ENCODE measurements at places on chromosomes 7 and 10.
A peak's percentile ranks its signal among the peaks of the same experiment; 100 is the strongest.

GRCh38 chr10:11261687-11262493, 244.2 kb downstream of the CELF2 start:
- no peak for DNase-seq
- H3K4me1 ChIP-seq: peaks cover 24% of the 10 kb centered on the region
- H3K4me3 ChIP-seq: no peak overlapping the region
- H3K27me3 ChIP-seq: no peaks in the 10 kb centered on the region

DNA sequence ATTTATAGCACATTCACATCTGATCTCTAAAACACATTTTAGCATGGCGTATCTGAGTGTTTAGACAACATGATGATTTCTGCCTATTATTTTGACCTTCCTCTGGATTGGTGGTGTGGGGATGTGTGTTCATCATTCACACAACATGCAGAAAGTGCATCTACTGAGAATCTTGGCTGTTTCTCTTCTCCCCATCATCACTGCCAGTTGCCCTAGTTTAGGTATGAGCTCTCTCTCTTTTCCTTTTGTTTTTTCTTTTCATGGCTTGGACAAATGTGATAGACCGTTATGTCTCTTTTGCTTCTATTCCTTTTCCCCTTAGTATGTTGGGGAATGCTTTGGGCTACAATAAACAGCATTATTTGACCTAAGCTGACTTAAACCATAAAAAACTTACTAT, 239.2 kb upstream of the FZD8 start:
- DNase-seq: no peak
- peaks cover 3% of the 10 kb centered on the region for H3K27me3 ChIP-seq
- no peaks in the 10 kb centered on the region for H3K36me3 ChIP-seq
- no peak overlapping the region for H3K27ac ChIP-seq
- no peak overlapping the region for H3K4me3 ChIP-seq
- peaks cover 29% of the 10 kb centered on the region for H3K4me1 ChIP-seq

- peak; percentile 50 for DNase-seq
- peak overlapping the region; percentile 96 for H3K27ac ChIP-seq
- peaks cover 2% of the 10 kb centered on the region for H3K27me3 ChIP-seq
- H3K36me3 ChIP-seq: no peaks in the 10 kb centered on the region
- H3K4me3 ChIP-seq: peak overlapping the region; percentile 38
Measured at GRCh38 chr10:124019886-124020797, 73.3 kb downstream of the CHST15 start.

DNA sequence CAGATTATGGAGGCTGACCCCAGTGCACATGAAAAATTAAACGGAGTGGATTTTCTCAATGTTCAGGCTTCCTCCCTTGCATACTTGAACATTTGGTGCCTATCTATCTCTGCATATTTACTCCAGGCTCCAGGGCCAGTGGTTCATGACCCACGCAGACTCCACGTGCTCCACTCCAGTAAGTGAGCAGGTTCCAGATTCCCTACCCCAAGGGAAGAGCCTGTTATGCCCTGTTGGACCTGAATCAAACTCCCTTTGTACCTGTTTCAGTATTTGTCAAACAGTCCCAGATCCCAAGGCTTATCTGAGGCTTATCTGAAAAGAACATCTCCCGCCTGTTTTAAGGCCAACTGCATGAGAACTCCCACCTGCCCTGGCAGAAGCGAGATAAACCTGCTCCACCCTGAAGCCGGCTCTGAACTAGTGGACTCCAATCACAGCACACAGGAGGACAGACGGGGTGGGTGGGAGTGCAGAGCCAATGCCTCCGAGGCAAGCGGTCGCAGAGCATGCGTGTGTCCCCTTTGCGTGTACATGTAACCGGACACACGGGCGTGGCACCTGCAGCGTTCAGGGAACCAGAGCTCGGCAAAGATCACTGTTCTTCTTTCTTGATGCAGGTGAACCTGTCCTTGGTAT, 2.3 kb upstream of the FUOM start:
- H3K27ac ChIP-seq: no peak overlapping the region
- H3K4me3 ChIP-seq: no peak overlapping the region
- DNase-seq: no peak
- peaks cover 12% of the 10 kb centered on the region for H3K27me3 ChIP-seq

DNA sequence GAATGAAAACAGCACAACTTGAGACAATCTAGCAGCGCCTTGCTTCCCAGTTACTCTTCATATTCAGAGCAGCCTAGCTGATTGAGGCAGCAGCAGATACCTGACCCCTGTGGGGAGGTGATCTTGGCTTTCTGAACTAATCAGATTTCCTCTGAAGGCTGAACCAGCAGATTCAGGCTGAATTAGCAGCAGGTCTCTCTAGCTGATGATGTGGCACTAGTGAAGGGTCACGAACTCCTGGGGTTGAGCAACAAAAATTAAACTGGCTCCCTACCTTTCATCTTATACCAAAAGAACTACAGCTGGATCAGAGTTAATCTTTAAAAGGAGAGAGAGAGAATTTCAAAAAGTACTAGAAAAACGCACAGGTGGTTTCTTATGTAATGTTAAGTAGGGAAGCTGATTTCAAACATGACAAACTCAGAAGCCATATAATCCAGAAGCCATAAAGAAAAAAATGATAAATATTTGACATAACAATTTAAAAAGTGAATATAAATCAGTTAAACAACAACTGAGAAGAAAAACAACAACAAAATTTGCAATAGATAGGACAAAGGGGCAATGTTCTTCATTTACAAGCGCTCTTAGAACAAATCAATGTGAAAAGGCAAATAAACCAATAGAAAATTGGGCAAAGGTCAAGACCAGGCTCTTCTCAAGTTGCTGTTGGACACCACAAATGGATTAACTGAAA, 13.5 kb downstream of the SLC25A13 start:
- H3K4me3 ChIP-seq: 0 out of 2 replicates have a peak overlapping the region, but pooled peaks have one; percentile 12
- H3K27me3 ChIP-seq: no peaks in the 10 kb centered on the region
- peaks cover 58% of the 10 kb centered on the region for H3K4me1 ChIP-seq
- H3K36me3 ChIP-seq: no peaks in the 10 kb centered on the region
- DNase-seq: peak; percentile 38

- peak overlapping the region; percentile 54 for H3K27ac ChIP-seq
- DNase-seq: no peak
- H3K36me3 ChIP-seq: peaks cover 8% of the 10 kb centered on the region
- H3K27me3 ChIP-seq: no peaks in the 10 kb centered on the region
- H3K4me1 ChIP-seq: peaks cover 68% of the 10 kb centered on the region
Measured at GRCh38 chr7:2799253-2799652, 44.9 kb downstream of the GNA12 start.

DNA sequence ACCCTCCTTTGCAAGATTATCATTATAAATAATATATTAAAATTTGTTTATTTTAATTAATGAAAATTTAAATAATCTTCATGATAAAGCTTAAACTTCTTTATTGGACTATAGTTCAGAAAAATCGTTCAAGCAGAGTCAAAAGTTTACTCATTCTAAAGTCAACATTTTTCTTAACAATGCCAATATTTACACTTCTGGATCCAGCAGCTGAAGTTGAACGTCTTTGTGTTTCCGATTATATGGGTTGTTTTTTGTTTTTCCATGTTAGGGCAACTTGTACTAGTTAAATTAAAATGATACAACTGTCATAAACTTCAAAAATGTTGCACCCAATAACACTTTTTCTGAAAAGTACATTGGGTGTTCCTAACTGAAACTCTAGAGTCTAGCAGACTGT, 43.8 kb downstream of the GRB10 start:
- DNase-seq: no peak
- peaks cover 33% of the 10 kb centered on the region for H3K4me1 ChIP-seq
- H3K4me3 ChIP-seq: no peak overlapping the region
- no peaks in the 10 kb centered on the region for H3K27me3 ChIP-seq
- no peak overlapping the region for H3K27ac ChIP-seq
- peaks cover 5% of the 10 kb centered on the region for H3K36me3 ChIP-seq
